ENCODE measurements at places on chromosomes 13 and 19.

GRCh38 chr19:44050740-44051649, 841 bp upstream of the ZNF223 start:
- DNase-seq = no peak

DNA sequence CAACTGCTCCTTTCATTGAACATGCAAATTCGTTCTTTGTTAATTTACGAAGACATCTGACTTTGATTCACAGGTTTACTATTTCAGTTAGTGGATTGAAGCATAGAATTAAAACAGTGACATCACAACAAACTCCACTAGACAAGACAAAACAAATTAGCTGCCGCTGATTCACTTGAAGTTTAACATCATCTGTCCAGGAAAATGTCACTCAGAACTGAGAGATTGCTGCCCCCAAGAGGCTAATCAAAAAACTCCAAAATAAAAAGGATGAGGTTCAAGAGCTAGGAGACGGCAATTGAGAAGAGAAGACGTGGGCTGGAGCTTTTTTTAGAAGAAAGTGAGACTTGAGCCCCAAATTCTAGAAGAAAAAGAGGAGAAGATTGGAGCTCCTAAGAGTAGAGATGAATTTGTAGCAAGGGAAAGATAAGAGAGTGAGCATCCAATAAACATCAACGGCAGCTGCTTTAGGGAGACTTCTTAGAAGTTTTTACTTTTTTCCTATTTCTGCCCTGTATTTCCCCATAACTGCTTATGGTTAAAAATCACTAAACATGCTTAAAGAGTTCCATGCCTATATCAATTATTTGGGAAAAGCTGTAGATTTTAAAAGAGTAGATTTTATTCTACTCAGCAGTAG, 40.8 kb upstream of the TPP2 start:
- DNase-seq = peak; percentile 21

GRCh38 chr13:42369071-42369797, 97.3 kb downstream of the AKAP11 start:
- no peak for DNase-seq

- no peak for DNase-seq
These were observed 135.5 kb downstream of the FOXO1 start for GRCh38 chr13:40530961-40531360.

- no peak for DNase-seq
These were observed 247.3 kb upstream of the SOX21 start for GRCh38 chr13:94959626-94960025.

- DNase-seq = no peak
These were observed 1051.5 kb downstream of the DIAPH3 start for GRCh38 chr13:59112221-59112718.

- DNase-seq = no peak
These were observed 128.2 kb downstream of the TBC1D4 start for GRCh38 chr13:75353781-75354193.

- DNase-seq = no peak
These were observed 539.2 kb downstream of the GPC6 start for GRCh38 chr13:93765811-93766210.

DNA sequence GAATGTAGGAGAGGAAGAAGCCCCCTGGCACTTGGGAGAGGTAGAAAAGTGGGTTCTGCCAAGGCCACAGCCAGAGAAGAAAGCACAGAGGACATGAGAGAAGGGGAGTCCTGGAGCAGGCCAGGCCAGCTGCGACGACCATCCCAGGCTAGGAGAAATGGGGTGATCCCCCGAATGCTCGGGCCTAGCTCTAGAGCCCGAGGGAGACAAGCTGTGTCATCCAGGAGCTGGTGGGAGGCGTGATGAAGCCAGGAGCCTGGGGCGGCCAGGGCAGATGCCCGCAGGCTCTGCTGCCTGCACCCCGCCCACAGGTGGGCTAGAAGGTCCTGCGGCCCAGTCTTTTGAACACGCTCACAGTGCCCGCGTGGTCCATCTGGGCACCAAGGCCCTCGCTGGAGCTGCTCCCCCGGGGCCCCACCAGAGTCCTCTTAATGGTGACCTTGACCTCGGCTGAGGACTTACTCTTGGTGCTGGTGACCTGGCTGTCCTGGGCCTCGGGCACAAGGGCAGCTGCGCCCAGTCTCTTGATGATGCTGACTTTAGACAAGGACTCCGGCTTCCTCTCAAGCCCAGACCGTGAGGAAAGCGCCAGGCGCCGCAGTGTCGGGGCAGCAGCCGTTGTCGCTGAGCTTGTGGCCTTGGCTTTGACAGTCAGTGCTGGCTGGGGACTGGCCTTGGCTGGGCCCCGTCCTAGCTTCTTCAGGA, 26.5 kb downstream of the C19orf47 start:
- DNase-seq = no peak

GRCh38 chr13:95530178-95530577, 22.3 kb upstream of the CLDN10 start:
- no peak for DNase-seq

- DNase-seq = no peak
These were observed 20.5 kb downstream of the ZNF114 start for GRCh38 chr19:48290401-48290770.

GRCh38 chr13:79540504-79540903, 59.5 kb downstream of the NDFIP2 start:
- DNase-seq = no peak

DNA sequence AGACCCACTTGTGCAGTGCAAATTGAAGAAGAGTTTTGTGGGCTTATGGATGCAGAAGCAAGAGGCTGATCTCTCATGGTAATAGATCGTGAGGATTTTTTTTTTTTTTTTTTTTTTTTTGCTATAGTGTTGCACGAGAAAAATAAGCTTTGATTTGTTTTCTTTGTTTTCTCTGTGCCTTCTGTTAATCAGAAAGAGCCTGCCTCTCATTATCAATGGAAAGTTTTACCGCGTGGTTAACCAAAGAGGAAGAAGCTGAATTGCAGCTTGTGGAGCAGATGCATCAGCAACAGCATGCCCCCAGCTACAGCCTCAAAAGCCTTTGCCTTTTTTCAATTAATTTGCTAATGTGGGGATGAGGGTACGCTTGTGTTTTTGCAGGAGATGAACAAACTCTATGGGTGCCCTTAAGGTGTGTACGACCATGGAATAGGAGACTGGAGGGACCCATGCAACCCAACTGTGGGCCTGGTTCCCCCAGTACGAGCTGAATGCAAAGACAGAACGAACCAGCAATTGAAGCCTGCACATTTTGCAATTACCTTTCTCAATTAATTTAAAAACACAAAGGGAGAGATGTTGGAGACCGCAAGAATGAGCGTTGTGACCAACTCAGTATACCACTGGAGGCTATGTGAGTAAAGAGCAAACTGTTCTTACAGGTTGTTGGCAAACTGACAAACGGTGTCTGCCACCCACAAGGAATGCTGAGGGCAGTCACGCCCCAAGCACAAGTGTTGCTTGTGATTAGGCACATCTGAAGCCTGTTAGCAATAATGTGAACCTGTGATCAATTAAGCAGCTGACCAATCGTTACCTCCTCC, 58.6 kb upstream of the SPRY2 start:
- no peak for DNase-seq

GRCh38 chr13:41494202-41494601, 36.9 kb downstream of the RGCC start:
- DNase-seq = no peak

DNA sequence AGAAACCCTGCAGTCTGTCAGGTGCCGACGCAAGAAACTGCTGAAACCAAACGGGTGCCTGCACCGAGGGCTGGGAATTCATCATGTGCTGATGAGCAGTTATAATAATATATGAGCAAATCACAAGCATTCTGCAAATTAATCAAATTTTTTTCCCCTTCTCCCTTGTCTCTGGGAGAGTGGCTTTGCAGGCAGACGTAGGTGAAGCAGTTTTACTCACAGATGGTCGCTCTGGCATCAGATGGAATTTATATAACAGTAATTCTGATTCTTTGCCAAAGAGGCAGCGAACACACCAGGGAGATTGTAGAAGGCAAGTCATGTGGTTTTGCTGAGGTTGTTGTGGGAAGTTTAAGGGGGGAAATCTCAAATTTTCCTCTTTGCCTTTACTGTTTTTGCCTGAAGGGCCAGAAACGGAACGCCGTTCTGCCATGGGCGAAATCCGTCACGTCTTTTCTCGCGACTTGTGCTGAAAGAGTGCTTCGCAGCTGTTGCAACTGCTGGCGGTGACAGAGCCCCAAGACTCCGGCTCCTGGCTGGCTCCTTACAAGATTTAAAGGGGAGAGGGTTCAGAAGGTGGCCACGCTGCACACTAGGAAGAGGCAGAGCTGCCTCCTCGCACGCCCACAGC, 320.1 kb downstream of the ZNF536 start:
- no peak for DNase-seq

DNA sequence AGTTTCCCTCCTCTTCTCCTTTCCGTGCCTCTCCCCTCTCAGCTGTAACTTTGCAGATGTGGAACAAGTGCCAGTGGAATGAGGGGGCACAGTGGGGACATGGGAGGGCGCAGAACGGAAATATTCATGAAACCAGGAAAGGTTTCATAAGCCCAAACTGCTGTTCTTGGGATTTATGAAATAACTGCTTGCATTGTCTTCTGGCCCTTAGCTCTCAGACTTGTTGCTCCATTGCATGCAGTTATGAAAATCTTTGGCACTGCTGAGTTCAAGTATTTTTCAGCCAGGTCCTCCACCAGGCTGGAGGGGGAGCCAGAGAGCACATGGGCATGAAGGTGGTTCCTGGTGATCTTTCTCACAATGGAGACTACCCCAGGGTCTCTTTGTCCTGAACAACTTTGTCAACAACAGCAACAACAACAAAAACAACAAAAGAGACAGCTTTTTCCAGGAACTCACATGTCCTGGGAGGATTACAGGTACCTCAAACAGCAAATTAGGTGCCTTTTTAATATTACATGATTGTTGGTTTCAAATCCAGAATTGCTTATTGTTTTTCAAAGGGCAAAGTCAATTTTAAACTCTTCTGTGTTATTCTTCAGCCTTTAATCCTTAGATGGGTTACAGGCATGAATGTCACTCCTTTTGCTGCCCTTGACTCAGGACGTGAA, 1.5 kb downstream of the RGCC start:
- peak; percentile 91 for DNase-seq

GRCh38 chr19:10575011-10575716, 6.4 kb upstream of the CDKN2D start:
- DNase-seq = no peak

GRCh38 chr19:48751845-48752495, 471 bp downstream of the FUT1 start:
- no peak for DNase-seq

- DNase-seq = no peak
These were observed 123.7 kb downstream of the ZNF675 start for GRCh38 chr19:23563326-23563725.

- no peak for DNase-seq
These were observed 1.3 kb downstream of the PROZ start for GRCh38 chr13:113159701-113160100.

DNA sequence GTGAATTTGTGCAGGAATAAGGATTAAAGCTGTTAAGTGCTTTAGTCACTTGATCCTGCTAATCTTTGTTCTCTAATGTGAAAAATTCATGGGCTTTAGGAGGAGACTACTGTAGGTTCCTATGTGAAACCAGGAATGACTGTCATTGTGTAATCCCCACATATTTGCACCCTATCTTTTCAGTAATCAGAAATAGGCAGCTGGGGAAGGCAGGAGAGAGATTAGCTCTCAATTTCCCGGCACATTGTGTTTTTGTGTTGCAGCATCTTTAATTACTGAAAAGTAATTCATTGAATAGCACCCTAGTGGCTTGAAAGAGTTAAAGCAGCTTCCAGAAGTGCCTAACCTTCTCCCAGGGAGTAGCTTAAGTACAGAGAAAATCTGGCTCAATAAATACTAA, 282.9 kb downstream of the OLFM4 start:
- DNase-seq = no peak

DNA sequence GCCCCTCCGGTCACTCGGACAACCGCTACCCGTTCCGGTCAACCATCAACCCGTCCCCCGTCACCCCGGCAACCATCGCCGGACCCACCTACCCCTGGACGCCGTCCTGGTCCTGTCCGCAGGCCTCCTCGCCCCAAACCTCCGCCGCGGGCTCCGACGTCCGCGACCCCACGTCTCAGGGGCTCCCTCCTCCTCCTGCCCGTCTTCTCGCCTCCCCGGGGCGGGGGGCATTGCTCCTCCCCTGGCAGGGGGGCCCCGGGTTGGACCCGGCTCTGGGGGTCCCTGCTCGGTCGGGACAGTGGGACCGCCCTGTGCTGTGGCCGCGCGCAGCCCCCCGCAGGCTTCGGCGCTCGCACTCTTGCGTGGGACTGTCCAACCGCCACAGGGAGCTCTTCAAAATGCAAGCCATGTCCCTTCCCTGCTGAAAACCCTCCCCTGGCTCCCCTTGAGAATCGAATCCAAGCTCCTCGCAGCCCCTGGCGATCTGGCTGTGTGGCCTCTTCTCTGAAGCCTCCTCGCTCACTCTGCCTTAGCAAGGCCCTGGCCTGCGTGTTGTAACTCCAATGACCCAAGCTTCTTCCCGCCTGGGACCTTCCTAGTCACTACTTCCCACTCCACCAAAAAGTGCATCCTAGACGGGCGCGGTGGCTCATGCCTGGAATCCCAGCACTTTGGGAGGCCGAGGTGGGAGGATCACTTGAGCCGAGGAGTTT, 8.4 kb downstream of the EPHX3 start:
- peak; percentile 36 for DNase-seq

- DNase-seq = no peak
These were observed 88.1 kb upstream of the SOX21 start for GRCh38 chr13:94800423-94800822.

- DNase-seq = no peak
These were observed 181.5 kb downstream of the FOXO1 start for GRCh38 chr13:40484974-40485373.

- no peak for DNase-seq
These were observed 139.9 kb downstream of the MRPL57 start for GRCh38 chr13:21316376-21316775.

DNA sequence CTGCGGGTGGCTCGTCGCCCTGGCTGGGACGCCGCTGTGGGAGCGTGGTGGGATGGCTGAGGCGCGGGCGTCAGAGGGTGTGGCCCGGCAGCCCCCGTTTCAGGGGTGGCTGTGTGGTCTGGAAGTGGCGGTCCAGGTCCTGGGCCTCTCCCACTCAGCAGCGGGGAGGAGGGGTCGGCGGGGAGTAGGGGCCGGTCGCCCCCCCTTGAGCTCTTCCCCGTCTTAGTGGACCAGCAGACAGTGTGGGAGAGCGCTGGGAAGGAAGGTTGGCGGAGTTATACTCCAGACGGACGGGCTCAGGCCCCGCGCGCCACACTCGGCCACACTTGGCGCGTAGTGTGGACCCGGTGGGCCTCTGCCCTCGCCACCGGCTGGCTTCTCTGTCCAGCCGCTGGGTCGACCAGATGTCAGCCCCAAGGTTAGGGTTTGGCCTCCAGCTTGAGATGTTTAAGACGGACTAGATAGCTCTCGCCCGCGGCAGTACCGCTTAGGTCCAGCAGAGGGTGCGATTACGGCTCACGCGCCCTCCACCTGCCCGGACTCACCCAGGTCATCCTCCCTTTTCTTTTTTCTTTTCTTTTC, 21.7 kb upstream of the ZNF429 start:
- no peak for DNase-seq

GRCh38 chr19:15419413-15420025, 731 bp upstream of the AKAP8L start:
- no peak for DNase-seq

Measured in inflammatory macrophage (primary cell).